ENCODE measurements at places on chromosomes 5 and 9.

DNA sequence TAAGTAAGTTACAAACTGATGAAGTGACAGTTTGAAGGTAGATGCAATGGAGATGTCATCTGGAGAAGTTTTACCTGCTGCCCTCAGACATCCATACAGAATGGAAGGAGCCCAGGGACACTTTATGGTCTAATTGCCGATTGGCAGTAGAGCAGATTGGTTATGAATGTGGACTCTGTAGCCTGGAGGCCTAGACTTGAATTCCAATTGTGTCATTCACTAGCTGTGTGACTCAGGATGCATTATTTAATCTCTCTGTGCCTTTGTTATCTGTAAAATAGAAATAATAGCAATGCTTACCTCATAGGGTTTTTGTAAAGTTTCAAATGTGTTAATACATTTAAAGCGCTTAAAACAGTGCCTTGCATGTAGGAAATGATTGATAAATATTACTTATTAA, 5.2 kb upstream of the TCERG1 start:
- ATAC-seq, result no peak

- ATAC-seq, result no peak
These were observed 7.2 kb downstream of the ENTPD8 start for GRCh38 chr9:137433916-137434431.

DNA sequence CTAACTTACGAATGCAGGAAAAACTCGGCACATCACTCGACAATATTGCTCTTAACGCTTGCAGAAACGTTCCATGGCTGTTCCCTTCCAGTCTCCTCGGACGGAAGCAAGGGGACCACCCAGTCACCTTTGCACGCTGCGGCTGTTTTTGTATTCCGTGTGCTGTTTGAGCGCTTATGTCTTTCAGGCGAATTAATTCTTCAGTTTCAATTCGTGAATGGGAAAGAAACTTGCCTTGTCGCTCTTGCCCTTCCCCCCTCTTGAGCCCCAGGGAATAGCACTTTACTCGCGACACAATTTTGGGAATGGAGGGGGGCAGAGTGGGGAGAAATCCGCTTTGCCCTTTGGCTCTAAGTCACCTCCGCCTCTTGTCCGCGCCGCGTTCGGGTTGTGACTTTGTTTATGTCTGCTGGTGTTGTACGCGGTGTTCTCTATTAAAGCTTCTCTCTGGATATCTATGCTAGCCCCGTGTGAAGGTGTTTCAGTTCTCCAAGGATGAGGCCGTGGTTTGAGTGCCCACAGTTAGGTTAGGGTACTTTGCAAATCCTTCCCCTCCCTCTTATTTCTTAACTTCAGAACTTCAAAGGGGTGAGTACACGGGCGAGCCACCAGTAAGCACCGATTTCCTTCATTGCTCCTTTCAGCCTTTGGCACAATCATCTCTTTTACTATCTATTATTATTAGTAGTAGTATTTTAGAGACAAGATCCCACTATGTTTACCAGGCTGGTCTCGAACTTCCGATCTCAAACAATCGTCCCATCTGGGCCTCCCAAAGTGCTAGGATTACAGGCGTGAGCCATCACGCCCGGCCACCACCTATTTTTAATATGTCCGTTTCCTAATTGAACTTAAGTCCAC, 2.7 kb downstream of the FOXB2 start:
- ATAC-seq, result no peak

DNA sequence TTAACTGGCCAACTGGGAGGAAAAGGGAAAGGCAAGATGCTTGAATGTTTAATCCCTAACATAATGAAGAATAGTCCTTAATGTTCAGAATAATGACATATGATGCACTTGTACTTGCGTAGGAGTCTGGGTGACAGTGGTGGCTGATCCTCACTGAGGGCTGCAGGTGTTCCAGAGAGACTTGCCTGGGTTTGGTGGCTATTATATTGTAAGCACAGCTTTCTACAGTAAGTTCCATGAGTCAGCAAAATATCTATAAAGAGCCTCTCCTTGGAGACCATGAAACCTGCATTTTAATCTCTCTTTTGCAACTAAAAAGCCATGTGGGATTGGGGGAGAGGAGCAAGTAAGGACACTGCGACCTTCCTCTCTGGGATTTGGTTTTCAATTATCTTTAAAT, 1.9 kb upstream of the NPR2 start:
- no peak for ATAC-seq

DNA sequence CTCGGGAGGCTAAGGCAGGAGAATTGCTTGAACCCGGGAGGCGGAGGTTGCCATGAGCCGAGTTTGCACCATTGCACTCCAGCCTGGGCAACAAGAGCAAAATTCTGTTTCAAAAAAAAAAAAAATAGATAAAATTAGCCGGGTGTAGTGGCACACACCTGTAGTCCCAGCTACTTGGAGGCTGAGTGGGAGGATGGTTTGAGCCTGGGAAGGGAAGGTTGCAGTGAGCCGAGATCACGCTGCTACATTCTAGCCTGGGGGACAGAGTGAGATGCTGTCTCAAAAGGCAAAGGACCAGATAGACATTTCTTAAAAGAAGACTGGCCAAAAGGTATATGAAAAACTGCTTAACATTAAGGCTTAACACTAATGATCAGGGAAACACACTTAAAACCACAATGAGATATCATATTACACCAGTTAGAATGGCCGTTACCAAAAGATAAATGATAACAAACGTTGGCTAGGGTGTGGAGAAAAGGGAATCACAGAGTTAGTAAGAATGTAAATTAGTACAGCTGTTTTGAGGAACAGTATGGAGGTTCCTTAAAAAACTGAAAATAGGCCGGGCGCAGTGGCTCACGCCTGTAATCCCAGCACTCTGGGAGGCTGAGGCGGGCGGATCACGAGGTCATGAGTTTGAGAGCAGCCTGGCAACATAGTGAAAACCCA, 10.1 kb upstream of the MARVELD2 start:
- ATAC-seq, result no peak

GRCh38 chr9:122005597-122005996, 87.5 kb downstream of the TTLL11 start:
- ATAC-seq, result no peak

- ATAC-seq, result peak; percentile 73
These were observed 100.5 kb downstream of the PALM2AKAP2 start for GRCh38 chr9:109880276-109881169.

DNA sequence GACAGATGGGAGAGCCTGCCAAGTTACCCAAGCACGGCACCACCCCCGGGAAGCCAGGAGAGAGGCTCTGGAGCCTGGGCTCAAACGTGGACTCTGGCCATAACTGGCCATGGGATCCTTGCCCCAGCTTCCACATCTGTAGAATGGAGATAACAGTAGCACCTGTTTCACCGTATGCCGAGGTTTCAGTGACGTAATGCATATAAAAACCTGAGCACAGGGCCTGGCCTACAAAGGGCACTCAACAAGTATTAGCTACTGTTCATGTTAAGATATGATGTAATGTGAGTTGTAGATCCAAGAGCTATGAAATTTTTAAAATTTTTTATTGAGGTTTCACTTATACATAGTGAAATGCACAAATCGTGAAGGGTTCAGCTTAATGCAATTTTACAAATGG, 82.2 kb upstream of the BARHL1 start:
- no peak for ATAC-seq

GRCh38 chr9:34559624-34560455, 29.7 kb downstream of the CNTFR start:
- peak; percentile 44 for ATAC-seq

DNA sequence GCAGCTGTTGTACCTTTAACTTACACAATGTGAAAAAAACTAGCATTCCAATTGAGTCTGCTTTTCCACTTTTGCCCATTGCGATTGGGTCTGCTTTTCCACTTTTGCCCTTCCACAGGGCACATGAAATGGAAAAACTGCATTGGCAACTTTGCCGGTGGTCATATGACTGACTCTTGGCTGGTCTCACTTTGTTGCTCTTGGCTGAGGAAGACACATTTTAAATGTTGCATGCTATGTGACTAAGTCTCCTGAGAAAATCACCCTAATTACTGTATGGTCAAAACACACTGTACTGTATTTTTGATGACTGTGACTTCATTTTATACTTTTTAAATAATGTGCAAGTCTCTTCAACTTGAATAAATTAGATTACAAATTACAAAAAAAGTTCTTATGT, 1.6 kb upstream of the OXCT1 start:
- ATAC-seq, result no peak

DNA sequence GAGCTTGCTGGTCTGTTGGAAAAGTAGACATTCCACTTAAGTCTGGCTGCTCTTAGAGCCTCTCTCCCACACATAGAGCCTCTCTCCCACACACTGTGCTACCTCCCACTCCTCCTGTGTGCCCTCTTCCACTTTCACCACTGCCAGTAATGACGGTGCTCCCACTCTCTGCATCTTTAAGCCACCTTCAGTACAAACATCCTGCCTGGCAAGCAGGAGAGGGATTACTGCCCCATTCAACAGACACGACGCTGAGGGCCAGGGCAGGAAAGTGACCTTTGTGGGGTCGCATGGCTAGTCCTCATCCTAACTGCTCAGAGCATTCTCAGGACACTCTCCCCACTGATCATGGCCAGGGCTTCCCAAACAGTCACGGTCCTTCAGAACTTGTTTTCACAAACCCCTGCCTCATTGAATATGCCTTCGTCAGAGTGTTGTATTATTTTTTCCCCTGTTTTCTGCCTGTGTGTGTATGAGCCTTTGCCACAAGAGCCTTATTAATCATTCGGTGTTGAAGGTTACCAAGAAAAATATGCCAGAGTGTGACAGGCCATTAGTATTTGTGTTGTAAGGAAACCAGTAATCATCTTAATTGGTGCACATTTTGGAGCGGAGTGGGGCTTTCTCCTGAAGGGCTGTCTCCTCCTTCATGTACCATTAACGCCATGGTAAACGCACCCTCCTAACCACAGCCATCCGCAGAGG, 87.1 kb upstream of the SAP30L start:
- no peak for ATAC-seq

DNA sequence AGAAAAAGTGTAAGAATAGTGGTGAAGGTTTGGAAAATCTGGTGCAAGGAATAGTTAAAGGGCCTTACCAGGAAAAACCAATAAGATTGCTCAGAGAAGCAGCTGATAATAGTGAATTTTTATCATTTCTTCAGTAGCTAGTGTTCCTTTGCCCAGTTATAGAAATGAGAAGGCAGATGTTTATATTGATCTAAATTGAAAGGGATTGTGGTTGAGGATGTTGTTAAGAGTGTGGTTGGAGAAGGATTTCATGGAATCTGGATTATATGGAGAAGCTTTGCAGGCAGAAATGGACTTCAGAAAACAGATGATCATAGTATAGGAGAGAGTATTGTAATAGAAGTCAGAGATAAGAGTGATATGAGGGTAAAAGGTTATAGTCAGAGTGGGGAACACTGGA, 102.6 kb downstream of the XRCC4 start:
- ATAC-seq, result no peak

GRCh38 chr5:110255194-110255593, 471.3 kb downstream of the TMEM232 start:
- ATAC-seq, result no peak

- no peak for ATAC-seq
These were observed 726.5 kb upstream of the RIOK2 start for GRCh38 chr5:97909541-97909940.

DNA sequence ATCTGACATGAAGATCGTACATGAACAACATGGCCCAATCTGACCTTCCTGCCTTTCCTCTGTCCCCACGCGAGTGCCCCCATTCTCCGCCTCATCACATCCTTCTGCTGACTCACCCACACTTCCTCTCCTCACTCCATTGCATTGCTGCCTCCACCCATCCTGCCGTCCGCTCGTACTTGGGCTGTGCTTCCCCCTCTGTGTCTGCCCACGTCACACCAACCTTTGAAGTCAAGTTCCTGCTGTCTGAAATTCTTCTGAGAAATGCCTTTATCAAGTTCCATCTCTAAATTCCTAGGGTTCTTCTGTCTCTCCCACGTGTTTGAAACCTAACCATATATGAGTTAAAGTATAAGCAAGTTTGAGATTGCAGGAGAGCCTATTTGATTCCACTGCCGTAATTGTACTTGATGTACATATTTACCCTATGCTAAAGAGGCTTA, 18.0 kb upstream of the STARD4 start:
- peak; percentile 99 for ATAC-seq

DNA sequence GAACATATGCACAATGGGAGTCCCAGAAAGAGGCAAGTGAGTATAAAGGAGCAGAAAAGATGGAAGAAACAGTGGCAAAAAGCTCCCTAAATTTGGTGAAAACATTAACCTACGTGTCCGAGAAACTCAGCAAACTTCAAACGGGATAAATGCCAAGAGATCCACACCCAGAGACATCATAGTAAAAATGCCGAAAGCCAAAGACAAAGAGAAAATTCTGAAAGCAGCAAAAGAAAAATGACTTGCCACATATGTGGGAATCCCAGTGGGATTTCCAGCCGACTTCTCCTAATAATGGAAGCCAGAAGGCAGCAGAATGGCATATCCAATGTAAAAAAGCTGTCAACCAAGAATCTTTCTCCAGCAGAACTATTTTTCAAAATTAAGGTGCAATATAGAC, 101.2 kb downstream of the ADAMTS2 start:
- no peak for ATAC-seq

GRCh38 chr9:108286638-108287206, 569.1 kb downstream of the ACTL7B start:
- ATAC-seq, result no peak

Measured in stimulated activated memory B cell treated with anti-CD40 and anti-IgM and Interleukin-4, amounts not matched to agents 10 μg/mL and 1 μg/mL and 100 μg/mL, for 72 hours (primary cell).